ENCODE measurements at places on chromosomes 7 and 10. TPM values are rescaled to one million over a fixed set of nuclear protein-coding genes. Genes with fewer than 3 reads are reported as not detected.

- no peak overlapping the region for H3K27ac ChIP-seq
- no peak overlapping the region for H3K4me3 ChIP-seq
- no peaks in the 10 kb centered on the region for H3K4me1 ChIP-seq
- H3K36me3 ChIP-seq = no peaks in the 10 kb centered on the region
- no peak for DNase-seq
These were observed 961.6 kb upstream of the LRRTM3 start for GRCh38 chr10:65964205-65964604.

DNA sequence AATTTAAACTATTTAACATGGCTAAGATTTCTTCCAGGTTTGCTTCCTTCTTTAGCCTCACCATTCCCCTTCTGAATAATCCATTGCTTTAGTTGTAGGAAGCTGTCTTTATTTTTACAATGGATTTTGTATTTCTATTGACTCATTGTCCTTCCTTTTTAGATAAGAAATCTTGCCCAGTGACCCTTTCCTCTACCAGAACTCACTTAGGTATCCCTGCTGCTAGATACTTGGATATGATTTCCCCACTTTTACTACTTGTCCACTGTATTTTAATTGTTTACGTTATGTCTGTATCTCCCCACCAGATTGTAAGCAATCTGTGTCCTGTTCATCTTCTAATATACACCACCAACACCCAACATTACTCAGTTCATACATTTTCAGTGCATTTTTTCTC lies 47.7 kb upstream of the MDFIC start:
- no peaks in the 10 kb centered on the region for H3K36me3 ChIP-seq
- DNase-seq = no peak
- H3K27ac ChIP-seq = no peak overlapping the region
- no peaks in the 10 kb centered on the region for H3K4me1 ChIP-seq

Gene ADD3
- polyA plus RNA-seq = 123 TPM

- DNase-seq = no peak
- no peak overlapping the region for H3K4me3 ChIP-seq
- H3K36me3 ChIP-seq = no peaks in the 10 kb centered on the region
- H3K27me3 ChIP-seq = no peaks in the 10 kb centered on the region
- H3K4me1 ChIP-seq = no peaks in the 10 kb centered on the region
These were observed 128.7 kb downstream of the GNAI1 start for GRCh38 chr7:80263333-80263732.

- H3K4me3 ChIP-seq = no peak overlapping the region
- H3K4me1 ChIP-seq = no peaks in the 10 kb centered on the region
- H3K36me3 ChIP-seq = no peaks in the 10 kb centered on the region
- H3K27me3 ChIP-seq = no peaks in the 10 kb centered on the region
- no peak overlapping the region for H3K27ac ChIP-seq
- no peak for DNase-seq
These were observed 225.5 kb upstream of the GNAI1 start for GRCh38 chr7:79909176-79909575.

- no peak overlapping the region for H3K4me3 ChIP-seq
- H3K36me3 ChIP-seq = no peaks in the 10 kb centered on the region
- no peak for DNase-seq
- no peaks in the 10 kb centered on the region for H3K4me1 ChIP-seq
- H3K27me3 ChIP-seq = no peaks in the 10 kb centered on the region
These were observed 34.9 kb upstream of the TMEM248 start for GRCh38 chr7:66886152-66886551.

- no peaks in the 10 kb centered on the region for H3K36me3 ChIP-seq
- H3K27me3 ChIP-seq = no peaks in the 10 kb centered on the region
- no peak overlapping the region for H3K4me3 ChIP-seq
- no peaks in the 10 kb centered on the region for H3K4me1 ChIP-seq
These were observed 6.0 kb downstream of the RBP3 start for GRCh38 chr10:47354165-47354564.

Gene LRRC61
- polyA plus RNA-seq = 23.6 TPM

Gene PKD2L1
- polyA plus RNA-seq = 0.19 TPM

Gene OR2AE1
- 0.09 TPM for polyA plus RNA-seq

DNA sequence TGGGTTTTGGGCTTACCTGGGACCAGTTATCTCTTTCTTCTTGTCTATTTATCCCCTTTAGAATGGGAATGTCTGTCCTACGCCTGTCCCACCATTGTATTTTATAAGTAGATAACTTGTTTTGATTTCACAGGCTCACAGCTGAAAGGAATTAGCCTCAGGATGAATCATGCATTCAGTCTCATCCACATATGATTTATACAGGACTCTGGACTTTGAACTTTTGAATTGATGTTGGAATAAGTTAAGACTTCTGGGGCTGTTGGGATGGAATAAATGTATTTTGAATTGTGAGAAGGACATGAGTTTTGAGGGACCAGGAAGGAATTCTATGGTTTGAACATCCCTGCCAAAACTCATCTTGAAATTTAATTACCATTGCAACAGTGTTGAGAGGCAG lies 112.6 kb downstream of the AMPH start:
- no peak for DNase-seq
- H3K36me3 ChIP-seq = no peaks in the 10 kb centered on the region
- H3K27ac ChIP-seq = no peak overlapping the region
- no peaks in the 10 kb centered on the region for H3K27me3 ChIP-seq
- no peaks in the 10 kb centered on the region for H3K4me1 ChIP-seq

Gene TAC1
- polyA plus RNA-seq = not detected
